ENCODE measurements at places on chromosomes 11 and 22. TPM values are rescaled to one million over a fixed set of nuclear protein-coding genes. Genes with fewer than 3 reads are reported as not detected.

DNA sequence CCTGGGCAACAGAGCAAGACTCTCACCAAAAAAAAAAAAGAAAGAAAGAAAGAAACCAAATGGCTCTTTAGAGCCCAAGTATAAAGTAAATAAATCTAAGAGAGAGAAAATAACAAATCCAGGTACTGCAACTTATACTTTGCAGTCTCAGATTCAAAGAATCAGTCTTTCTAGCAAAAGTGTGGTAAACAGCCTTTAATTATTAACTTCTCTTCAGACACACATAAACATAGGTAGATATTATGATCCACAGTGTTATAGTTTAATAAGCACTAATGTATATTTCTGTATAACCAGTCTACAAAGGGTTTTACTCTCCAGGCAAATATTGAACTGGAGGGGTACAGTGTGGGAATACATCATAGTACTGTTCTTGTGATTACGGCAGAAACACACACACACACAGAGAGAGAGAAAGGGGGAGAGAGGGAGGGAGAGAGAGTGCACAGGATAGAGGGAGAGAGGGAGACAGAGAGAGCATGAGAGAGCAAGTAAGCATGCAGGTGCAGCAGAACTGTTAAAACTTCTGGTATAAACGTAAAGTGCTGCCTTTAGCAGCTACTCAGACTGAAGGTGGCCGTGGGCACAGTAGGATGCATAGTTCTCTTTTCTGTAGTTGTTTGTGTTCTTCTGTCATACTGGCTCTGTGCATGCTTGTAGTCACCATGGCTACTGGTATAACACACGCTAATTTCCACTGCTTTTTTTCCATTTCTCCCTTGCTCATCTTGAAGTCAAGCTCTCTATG, 32.3 kb downstream of the MTMR2 start:
- DNase-seq, result no peak

DNA sequence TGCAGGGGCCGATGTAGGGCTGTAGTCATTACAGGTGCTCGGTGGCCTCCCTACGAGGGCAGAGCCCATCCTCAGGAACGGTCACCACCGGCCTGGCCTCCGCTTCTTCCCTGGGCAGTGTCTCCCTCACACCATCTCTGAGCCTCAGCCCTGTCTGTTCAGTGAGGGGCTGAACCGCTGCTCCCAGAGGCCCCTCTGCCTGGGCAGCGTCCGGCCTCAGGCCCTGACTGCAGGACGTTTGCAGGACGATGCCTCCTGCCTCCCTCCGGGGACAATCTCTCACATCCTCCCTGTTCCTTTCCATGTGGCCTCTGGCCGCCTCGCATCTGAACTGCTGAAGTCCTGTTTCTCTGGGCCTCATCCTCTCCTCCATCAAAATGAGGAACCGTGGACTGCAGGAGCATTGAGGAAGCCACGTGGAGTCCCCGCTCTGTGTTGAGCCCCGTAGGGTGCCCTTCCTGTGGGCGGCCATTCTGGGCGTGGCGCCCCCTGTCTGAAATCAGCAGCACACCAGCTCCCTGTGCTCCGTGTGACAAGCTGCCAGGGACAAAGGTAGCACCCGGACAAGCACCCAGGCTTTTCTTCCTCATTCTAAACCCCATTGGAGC, 933.5 kb downstream of the BRD1 start:
- DNase-seq, result no peak

GRCh38 chr11:45285930-45286632, at the start of gene SYT13:
SYT13 (minus strand) TSS chr11:45286341; CDS start chr11:45286207, 134 bp downstream.
- DNase-seq, result peak; percentile 54

- DNase-seq, result no peak
These were observed 7.8 kb downstream of the KIRREL3 start for GRCh38 chr11:126992804-126993111.

GRCh38 chr11:8082391-8083087, 1.5 kb downstream of the TUB start:
- no peak for DNase-seq

GRCh38 chr11:128345316-128345715, 242.0 kb downstream of the ETS1 start:
- DNase-seq, result no peak

MMP13 gene
- not detected for total RNA-seq

RPS6KB2 gene
- 43.9 TPM for total RNA-seq

CEND1 gene
- 5.7 TPM for total RNA-seq

All from H1 (cell line).